Vagina (tissue), 2 donors: ENCODE measurements at places on chromosomes 1 and 21. TPM values are rescaled to one million over a fixed set of nuclear protein-coding genes. Genes with fewer than 3 reads are reported as not detected.

OR2M3 gene
- total RNA-seq, result not detected

CASQ2 gene
- 3.2 TPM for total RNA-seq

KCNK2 gene
- 2.5 TPM for total RNA-seq

OR2T2 gene
- not detected for total RNA-seq

A3GALT2 gene
- not detected for total RNA-seq

DRAXIN gene
- not detected for total RNA-seq

CELF3 gene
- total RNA-seq, result 0.25 TPM

BTBD8 gene
- 6.1 TPM for total RNA-seq

MXRA8 gene
- 136 TPM for total RNA-seq

PDC gene
- total RNA-seq, result not detected
